ENCODE measurements at places on chromosomes 11 and 22.
A peak's percentile ranks its signal among the peaks of the same experiment; 100 is the strongest.

- DNase-seq = peak; percentile 36
Observed at GRCh38 chr11:1152316-1153104, 5.2 kb upstream of the MUC5AC start.

GRCh38 chr11:93396316-93396715 is 65.8 kb downstream of the DEUP1 start:
- no peak for DNase-seq

DNA sequence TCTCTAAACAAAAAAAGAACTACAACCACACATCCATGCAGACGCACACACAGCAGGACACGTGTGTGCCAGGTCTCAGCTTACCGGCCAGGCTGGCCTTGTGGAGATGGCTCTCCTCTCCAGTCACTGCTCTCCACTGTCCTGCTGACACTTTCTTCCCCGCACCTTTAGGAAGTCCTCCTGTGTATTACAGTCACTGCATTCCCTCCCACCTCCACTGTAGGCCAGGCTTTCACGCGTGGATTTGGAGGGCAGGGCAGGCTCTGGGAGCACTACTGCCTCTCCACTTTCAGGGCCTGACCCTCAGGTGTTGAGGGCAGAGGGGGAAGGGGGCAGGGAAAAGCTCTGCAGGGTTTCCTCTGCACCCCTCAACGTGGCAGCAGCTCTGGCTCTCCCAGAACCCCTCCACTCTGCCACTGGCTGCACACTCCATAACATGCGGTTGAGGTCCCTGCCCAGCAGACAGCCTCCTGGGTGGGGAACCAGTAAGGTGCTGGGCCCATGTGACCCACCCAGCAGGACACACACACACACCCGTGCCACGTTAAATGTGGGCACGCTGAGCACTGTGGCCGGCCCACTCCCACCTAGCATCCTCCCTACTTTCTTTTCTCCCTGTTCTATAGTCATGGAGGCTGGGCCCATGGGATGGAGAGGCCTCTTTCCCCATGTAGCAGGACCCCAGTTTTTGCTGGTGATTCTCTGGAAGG is 107.0 kb upstream of the PITPNB start:
- DNase-seq = no peak

DNA sequence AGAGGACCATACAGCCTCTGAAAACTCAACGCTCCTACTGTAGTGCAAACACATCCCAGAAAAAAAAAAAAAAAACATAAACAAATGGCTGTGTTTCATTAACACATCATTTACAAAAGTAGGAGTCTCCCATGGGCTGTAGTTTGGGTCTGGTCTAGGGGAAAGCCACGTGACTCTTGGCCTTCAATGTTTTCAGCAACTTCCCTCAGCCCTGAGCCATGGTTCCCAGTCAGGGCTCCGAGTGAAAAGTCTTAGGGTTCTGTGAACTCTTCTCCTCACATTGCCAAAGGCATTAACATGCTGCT is 58.5 kb downstream of the CSNK2A3 start:
- DNase-seq = no peak

DNA sequence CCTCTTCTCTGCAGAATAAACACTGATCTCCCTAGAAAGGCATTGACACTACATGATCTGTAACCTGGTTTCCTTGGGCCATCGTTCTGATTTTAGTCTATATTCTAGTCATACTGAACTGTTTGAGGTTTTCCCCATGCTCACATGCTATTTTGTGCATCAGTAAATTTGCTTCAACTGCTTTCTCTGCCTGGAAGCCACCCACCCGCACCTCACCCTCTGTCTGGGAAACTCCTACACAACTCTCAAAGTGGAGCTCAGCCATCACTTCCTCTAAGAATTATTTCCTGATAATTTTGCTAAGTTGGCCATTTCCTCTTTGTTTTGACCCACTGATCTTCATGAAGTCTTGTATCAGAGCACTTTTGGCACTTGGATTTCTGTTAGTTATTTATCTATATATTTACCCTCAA is 36.1 kb downstream of the MMP20 start:
- DNase-seq = peak; percentile 36

GRCh38 chr11:83475760-83476159 is 189.6 kb upstream of the CCDC90B start:
- DNase-seq = no peak

DNA sequence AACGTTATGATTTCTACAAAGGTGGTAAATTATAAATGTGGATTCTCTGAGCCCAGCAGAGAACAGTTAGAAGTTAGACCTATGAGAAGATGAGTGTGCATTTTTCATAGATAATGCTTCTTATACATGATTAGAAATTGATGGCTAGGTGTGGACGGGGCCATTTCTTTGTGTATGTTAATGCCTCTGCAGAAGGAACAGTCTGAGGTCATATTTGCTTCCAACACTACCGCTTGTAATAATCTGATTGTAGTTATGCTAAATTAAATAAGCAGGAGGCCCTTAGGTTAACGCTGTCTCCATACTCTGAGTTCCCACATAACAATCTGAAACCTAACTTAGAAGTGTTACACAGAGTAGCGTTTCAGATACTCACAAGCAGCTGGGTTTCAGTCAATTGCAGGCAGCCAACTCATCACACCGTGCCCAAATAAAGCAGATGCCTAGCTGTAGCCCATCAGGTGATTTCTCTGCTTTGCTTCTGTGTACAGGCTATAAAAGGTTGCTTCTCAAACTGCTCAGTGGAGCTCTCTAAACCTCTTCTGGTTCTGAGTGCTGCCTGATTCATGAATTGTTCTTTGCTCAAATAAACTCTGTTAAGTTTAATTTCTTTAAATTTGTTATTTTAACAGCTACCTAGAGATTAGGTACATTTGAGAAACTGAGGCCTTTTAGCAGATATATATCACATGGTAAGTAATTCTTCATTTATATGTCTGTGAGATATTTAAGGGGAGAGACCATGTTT is 638.8 kb upstream of the CCDC90B start:
- no peak for DNase-seq

- DNase-seq = no peak
Observed at GRCh38 chr11:96203567-96204365, 139.2 kb downstream of the MAML2 start.

GRCh38 chr11:704228-704674 is 1.8 kb upstream of the EPS8L2 start:
- no peak for DNase-seq

GRCh38 chr11:3707176-3707575 is 36.0 kb upstream of the CHRNA10 start:
- no peak for DNase-seq

GRCh38 chr22:35315855-35316745 is 16.4 kb downstream of the TOM1 start:
- DNase-seq = no peak

DNA sequence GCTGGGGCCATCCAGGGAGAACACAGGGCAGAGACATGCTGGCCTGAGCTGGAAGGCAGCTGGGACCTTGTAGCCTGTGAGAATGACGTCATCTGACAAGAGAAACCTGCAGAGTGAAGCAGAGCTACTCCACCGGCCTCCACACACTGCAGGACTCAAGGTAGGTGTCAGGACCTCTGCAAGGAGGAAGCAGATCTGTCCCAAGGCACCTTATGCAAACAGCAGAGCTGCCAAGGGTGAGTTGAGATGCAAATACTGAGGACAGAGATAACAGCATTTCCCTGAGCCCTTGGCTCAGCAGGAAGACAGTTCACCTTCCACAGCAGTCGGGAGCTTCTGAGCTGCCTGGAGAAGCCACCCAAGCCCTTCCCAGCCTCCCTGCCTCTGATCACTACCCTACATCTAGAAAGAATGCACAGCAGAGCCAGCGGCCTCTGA is 51.9 kb upstream of the IGSF9B start:
- DNase-seq = no peak

GRCh38 chr11:82775736-82776346 is 42.2 kb upstream of the FAM181B start:
- peak; percentile 10 for DNase-seq

- DNase-seq = no peak
Observed at GRCh38 chr11:69153661-69154060, 2.1 kb upstream of the SMIM38 start.

GRCh38 chr11:14617241-14618027 is 26.2 kb upstream of the PDE3B start:
- DNase-seq = no peak

- DNase-seq = no peak
Observed at GRCh38 chr22:17578136-17578754, 14.9 kb downstream of the SLC25A18 start.

- DNase-seq = peak; percentile 18
Observed at GRCh38 chr11:2444821-2445745, at the start of gene KCNQ1. Gene KCNQ1 (plus strand): TSS chr11:2445008. CDS start chr11:2445099, 91 bp downstream.

DNA sequence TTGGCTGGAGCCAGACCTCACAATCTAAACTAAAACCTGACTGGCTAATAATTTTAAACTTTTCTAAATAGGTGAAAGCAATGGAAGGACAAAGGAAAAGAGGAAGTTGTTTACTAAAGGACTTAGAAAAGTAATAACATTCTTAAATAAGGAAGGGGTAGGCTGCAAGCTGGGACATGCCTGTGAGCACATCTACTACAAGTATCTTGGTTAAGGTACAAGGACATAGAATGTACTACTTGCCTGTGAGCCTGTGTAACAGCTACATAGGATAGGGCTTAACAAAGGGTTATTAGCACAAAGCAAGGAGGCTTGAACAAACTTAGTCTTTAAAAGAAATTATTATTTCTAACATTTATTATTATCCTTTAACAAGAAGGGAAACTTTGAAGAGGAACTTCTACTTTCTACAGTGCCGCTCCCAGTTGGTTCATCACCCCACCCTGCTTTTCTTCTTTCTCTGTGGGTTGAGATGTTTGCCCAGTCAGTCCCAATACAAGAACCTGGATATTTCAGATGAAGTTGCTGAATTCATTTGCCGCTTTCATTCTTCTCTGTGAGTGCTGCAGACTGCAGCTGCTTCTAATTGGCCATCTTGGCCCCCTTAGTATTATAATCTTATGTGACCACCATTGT is 87.5 kb downstream of the PRMT3 start:
- no peak for DNase-seq

DNA sequence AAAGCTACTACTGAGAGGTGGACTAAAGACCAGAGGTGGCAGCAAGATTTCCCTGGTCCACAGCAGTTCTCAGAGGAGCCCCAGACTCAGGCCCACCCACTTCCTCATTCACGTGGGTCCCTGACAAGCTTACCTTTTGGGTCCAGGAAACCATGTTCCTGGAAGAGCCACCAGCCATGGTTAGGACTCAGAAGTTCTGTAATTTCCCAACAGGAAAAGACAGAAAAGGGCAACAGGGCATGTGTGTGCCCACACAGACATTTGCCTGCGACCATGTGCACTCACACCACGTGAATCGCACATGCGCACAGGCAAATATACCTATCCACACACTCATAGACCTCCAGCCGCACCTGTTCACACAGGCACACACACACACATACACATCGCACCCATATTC is 42.9 kb downstream of the LRRC32 start:
- no peak for DNase-seq

DNA sequence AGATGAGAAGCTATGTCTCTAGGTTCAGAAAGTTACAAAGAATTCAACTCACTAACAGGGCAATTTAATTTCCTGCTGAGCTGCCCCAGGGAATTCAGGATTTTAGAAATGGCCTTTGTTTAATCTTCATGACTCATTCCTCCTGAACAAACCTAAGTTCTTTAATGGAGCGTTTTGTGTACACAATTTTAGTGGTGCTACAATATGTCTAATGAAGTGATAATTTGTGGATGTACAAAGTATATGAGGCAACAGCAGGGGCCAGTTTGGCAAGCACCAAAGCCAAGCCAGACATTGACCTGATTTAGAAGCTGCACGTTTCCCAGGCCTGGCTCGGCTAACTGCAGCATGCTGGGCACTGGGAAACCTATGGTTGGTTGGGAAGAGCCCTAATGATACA is 34.4 kb upstream of the HEPHL1 start:
- DNase-seq = no peak

GRCh38 chr11:62088331-62088933 is 35.4 kb upstream of the INCENP start:
- DNase-seq = no peak

DNA sequence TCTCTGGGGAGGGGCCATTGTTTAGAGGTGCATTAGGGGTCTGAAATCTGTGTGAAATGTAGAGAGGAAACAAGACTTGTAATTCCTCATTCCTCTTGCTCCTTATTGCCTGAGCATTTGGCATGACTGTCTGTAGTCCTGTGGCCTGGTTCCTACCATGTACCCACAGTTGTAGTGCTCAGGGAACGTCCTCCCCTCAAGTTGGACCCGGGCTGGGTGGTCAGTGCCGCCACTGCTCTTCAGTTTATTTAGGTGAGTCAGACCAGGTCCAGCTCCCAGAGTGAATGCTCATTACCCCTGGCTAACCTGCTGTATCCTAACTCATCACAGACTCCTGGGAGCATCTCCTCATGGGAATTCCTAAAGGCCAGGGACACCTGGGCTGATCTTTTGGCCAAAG is 139.8 kb downstream of the GRIK4 start:
- no peak for DNase-seq

DNA sequence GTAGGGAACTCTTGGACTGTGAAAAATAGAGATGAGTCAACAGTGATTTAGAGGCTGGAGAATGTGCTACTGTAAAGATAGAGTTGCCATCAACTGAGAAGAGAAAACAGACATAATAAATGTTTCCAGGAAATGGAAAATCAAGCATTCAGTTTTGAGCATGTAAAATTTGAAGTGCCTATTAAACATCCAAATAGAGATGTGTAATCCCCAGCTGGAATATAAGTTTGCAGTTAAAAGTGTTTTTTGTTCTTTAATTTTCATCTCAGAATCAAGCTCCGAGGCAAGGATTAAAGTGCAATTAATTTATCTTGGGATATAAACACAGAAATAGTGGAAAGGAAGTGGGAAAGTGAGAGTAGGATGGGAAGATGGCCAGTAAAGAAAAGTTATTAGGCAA is 666.0 kb upstream of the RAG2 start:
- DNase-seq = no peak

GRCh38 chr11:65431451-65432099 is 9.0 kb downstream of the NEAT1 start:
- no peak for DNase-seq

- DNase-seq = no peak
Observed at GRCh38 chr11:72575533-72576242, 98.5 kb downstream of the PDE2A start.

DNA sequence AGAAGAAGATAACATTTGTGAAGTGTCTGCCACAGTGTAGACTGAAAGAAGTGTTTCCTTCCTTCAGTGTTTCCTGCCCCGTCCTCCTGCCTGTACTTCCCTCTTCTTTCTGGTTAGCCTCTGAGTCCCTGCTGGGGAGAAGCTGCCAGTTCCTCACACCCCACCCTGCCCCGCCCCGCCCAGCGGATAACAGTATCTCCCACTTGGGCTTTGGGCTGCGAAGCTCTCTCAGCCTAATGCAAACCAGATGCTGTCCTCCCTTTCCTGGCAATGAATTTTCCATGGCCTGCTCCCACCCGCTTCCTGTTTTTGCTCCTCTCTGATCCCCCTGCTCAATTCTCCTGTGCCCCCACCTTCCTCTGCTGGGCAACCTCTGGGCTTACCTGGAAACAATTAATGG is 5.2 kb upstream of the RAB3IL1 start:
- DNase-seq = no peak
